H1 (cell line): ENCODE measurements at places on chromosomes 7 and 10.

- DNase-seq = no peak
These were observed 90.3 kb downstream of the INPP5A start for GRCh38 chr10:132627666-132628531.

DNA sequence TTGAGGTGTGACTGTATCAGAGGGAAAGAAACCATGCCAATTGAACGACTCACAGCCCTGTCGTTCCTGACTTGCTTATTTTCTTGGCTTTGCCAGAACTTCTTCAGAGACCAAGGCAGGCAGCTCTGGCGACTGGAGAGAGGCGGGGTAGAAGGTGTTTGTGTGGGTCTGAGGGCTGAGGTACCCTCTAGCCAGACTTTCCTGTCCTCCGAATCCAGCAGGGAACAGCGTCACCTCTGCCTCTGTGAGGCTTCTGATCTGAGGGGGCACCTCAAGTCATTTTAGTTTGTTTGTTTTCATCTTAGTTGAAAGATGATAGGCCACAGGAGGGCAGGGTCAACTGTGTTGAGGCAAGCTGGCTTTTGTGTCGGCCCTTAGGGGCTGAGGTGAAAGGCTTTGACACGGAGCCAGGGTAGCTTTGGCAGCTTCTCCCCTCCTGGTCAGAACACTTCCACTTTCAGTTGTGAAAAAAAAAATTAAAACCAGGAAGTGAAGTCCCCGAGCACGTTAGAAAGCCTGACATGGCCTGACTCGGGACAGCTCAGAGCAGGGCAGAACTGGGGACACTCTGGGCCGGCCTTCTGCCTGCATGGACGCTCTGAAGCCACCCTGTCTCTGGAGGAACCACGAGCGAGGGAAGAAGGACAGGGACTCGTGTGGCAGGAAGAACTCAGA is 1.9 kb downstream of the ACSL5 start:
- no peak for DNase-seq

DNA sequence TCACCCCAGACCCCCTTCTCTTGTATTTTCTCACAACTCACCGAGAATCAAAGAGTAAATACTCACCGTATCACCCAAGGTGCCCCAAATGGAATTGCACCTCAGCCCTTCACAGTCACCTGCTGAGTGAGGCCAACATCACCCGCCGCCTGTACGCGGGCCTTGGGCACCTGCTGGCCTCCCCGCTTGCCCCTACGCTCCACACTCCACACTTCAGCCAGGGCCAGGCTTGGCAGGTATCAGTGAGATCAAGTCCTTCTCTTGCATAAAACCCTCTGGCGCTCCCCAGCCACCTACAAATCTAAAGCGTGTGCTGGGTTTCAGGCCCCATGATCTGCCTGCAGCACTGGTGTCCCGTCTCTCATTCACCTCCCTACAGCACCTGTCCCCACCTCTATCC is 300.6 kb downstream of the GFRA1 start:
- DNase-seq = no peak

DNA sequence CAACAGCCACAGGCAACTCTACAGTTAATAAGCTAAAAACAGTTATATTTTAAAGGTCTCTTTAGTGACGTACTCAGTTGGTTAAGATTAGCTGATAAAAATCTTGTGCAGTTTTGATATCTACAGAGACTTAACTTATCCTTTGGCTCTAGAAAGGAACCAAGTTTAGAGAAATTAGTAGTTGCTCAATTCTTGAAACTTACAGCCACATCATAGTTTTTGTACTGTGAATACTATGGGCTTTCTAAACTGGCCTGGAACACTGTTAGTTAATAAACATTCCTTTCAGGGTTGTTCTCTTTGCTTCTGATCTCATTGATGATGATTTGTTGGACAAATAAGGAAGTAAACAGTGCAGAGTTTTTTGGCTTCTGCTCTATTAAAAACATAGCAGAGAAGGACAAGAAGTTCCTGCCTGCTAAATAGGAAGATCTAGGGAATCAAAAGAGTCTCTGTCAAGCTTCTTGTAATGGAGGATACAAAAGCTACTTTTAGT is 73.1 kb downstream of the MKLN1 start:
- no peak for DNase-seq

GRCh38 chr7:27693794-27694193 is 31.1 kb upstream of the HIBADH start:
- no peak for DNase-seq

DNA sequence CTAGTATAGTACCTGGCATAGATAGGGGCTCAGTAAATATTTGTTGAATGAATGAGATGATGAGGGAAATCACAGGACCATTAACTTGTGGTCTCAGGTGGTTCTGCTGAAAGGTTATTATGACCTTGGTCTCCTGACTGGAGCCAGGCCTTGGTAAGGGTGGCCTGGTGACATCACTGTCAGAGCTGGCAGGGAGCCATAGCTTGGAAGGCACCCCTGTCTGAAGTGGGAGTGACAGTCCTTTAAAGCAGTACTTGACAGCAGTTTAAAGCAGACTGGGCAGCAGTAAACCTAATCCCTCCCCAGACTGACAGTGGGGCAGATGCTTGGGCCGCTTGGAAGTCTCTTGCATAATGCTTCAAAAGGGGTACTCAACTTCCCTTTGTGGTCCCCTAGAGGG is 13.4 kb downstream of the DPCD start:
- DNase-seq = no peak

DNA sequence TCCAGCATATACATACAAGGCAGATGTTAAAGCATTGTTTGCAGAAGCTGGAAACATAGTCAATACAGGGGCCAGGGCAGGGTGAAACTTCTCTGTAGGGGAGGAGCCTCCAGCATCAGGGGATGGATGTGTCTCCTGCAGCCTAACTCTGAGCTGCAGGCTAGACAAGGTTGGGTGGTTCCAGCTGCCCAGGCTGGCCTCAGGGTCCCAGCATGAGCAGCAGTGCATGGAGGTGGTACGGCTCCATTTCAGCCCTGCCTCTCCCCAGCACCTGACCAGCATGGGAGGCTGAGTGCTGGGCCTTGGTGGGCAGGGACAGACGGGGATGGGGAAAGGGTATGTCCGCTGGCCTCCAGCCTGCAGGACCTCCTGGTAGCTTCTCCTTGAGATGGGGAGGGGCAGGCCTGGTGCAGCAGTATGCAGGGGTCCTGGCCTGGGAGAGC is 7.4 kb upstream of the TBRG4 start:
- no peak for DNase-seq

DNA sequence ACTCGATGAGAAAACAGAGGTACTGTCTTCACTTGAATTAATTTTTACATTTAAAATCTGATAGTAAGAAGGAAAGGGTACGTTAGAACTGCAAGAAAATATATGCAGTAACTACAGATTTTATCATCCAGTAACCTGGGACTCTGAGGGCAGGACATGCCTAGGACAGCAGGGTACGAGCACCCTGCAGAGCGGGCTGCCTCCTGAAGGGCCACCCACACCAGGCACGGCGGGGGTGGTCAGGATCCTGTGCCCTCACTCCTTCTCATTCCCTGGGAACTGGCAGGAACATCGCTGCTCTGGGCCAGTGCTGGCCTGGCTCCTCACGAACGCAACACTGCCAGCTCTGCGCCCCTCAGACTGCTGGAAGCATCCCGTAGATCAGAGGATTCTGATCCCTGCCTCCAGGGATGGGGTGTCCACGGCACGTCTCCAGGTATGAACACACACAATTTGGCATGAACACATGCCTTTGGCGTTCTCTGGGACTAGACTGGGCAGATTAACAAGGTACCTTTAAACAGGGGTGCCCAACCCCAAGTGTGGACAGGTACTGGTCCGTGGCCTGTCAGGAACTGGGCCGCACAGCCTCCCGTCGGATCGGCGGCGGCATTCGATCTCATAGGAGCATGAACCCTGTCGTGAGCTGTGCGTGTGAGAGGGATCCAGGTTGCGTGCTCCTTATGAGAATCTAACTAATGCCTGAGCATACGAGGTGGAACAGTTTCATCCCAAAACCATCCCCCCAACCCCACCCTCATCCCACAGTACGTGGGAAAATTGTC is 99.3 kb upstream of the FAM20C start:
- DNase-seq = no peak

DNA sequence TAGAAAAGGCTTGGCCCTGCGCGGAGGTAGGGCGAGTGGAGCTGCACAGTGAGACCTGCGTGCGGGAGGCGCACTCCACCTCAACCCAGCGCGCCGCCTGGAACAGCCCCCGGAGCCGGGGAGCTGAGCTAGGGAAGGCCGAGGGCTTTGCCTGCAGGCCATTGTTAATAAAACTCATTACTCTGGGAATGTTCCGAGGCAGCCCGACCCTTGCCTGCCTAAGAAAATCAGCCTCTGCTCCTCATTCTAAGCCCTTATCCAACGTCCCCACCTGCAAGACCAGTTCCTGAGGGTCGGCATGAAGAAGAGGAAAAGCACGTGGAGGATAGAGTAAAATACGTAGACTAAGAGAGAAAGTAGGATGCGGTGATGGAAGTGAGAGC is 55.3 kb downstream of the C7orf25 start:
- DNase-seq = no peak

GRCh38 chr7:93212881-93213280 is 13.4 kb downstream of the HEPACAM2 start:
- DNase-seq = no peak

GRCh38 chr10:114279289-114279688 is 40.2 kb downstream of the VWA2 start:
- DNase-seq = no peak

DNA sequence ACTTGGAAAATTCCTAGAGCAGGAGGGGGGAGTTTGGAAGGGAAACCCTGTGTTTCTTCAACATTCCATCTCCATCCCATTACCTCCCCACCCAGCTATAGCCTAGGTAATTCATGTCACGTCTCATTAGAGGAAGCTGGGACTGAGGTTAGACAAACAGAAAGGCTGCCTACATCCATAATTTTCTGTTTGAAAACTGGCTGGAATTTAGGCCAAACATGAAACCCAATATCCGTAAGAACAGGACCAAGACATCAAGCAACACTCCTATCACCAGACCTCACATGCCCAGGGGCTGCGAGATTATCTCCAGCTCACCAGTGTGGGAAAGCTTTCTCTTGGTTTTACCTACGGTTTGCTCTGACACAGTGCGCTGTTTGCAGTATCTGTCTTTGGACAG is 316.3 kb downstream of the FRMD4A start:
- DNase-seq = no peak

GRCh38 chr7:157905651-157906461 is 569.1 kb downstream of the DNAJB6 start:
- DNase-seq = peak; percentile 44

- DNase-seq = no peak
These were observed 16.6 kb upstream of the ADRB1 start for GRCh38 chr10:114027041-114027394.

GRCh38 chr7:19248115-19248514 is 102.9 kb upstream of the FERD3L start:
- no peak for DNase-seq

- DNase-seq = no peak
These were observed 289.7 kb downstream of the PLXDC2 start for GRCh38 chr10:20105931-20106330.

GRCh38 chr7:49771427-49772176 is 1.8 kb upstream of the VWC2 start:
- no peak for DNase-seq

DNA sequence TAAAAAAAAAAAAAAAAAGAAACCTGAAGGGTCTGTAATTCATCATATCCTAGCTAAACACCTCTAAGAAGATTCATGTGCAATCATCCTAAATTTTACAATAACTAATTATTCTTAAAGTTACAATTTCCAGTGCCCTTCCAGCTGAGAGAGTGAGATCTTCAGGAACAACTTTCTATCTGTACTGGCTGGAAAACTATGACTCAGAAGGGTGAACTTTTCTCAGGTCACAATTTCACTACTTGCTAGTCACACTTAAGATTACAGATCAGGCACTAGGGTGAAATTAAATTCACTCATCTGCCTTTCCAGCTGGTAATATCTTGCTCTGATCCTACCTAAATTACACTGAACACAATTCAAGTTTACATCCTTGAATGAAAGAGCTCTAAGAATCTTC is 158.8 kb downstream of the ANK3 start:
- DNase-seq = no peak

GRCh38 chr10:119302591-119303253 is 95.4 kb downstream of the GRK5 start:
- no peak for DNase-seq

GRCh38 chr7:111312966-111313365 is 222.0 kb downstream of the LRRN3 start:
- DNase-seq = no peak

DNA sequence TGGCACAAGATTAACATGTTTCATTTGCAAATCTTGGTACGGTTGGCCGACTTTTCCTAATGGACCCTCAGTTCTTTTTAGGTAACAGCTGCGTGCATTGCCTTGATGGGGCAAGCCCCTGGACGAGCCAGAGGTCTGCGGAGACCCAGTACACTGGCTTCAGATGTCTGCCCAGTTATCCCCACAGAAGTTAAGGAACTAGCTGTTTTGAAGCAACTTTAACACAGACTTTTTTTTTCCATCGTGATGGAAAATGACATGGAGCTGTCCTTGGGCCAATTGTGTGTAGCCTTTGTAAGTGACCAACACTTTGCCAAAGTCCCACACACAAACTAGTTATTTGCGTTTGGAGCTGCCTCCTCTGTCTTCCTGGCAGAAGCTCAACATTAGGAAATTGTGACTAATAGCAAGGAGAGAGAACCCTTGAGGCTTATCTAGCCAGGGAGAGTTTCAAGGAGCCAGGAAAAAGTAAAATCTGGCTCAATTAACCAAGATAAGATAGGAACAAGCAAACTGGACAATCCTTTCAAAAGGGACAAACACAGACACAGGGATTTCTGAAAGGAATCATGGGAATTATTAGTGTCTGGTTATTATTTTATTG is 99.6 kb upstream of the BMPER start:
- no peak for DNase-seq

DNA sequence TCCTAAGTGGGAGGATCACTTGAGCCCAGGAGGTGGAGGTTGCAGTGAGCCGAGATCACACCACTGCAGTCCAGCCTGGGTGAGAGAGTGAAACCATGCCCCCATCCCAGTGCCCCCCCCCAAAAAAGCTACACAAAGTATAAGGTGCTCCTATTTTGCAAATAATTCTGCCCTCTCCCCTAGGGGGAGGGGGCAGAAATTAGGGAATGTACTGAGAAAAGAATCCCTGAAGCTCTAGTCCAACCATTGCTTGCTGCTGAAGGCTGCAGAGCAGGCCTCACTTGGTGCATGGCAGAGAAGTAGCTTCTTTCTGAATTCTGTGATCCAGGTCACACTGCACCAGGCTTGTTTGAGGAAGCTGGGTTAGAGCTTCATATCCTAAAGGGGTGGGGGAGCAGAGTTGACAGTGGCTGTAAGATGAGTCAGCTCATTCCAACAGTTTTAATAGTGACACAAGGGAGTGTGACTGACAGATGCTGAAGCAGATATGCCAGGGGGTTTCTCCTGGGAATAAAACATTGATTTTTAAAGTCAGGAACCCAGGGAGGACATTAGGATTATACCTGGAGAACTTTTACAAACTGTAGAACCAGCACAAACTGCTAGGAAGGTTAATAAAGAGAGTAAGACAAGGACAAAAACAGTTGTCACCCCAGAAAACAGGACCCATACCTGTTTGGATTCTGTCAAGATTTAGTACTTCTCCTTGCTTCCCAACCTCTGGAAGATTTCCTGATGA is 32.8 kb upstream of the STRIP2 start:
- DNase-seq = no peak

- DNase-seq = no peak
These were observed 5.8 kb downstream of the IKZF1 start for GRCh38 chr7:50310361-50310760.

- no peak for DNase-seq
These were observed 1.2 kb upstream of the IDI1 start for GRCh38 chr10:1050145-1050544.
